ENCODE measurements at places on chromosomes 4 and X.

DNA sequence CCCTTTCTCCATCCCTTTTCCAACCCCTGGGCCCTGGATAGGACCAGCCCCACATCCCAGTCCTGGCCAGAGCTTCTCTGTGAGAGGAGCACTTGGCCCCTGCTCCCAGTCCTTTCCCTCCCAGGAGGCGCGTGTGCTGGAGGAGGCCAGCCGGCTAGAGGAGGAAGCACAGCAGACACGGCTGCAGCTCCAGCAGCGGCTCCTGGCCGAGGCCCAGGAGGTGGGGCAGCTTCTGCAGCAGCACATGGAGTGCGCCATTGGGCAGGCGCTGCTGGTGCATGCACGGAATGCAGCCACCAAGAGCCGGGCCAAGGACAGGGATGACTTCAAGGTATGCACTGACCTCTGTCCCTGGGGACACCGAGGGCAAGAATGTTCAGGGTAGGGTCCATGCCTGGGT lies 87.5 kb downstream of the EVC start:
- H3K36me3 ChIP-seq = no peaks in the 10 kb centered on the region
- DNase-seq = no peak
- H3K4me1 ChIP-seq = no peaks in the 10 kb centered on the region
- H3K27me3 ChIP-seq = no peaks in the 10 kb centered on the region
- no peak overlapping the region for H3K27ac ChIP-seq
- no peak overlapping the region for H3K4me3 ChIP-seq

GRCh38 chrX:150616179-150616862 lies 47.9 kb downstream of the MTM1 start:
- H3K27ac ChIP-seq = no peak overlapping the region
- H3K36me3 ChIP-seq = no peaks in the 10 kb centered on the region
- no peaks in the 10 kb centered on the region for H3K27me3 ChIP-seq
- no peaks in the 10 kb centered on the region for H3K4me1 ChIP-seq
- H3K4me3 ChIP-seq = no peak overlapping the region
- no peak for DNase-seq

GRCh38 chr4:40378619-40379018 lies 43.5 kb downstream of the CHRNA9 start:
- H3K4me3 ChIP-seq = no peak overlapping the region
- no peak overlapping the region for H3K27ac ChIP-seq
- no peaks in the 10 kb centered on the region for H3K36me3 ChIP-seq
- no peaks in the 10 kb centered on the region for H3K27me3 ChIP-seq

DNA sequence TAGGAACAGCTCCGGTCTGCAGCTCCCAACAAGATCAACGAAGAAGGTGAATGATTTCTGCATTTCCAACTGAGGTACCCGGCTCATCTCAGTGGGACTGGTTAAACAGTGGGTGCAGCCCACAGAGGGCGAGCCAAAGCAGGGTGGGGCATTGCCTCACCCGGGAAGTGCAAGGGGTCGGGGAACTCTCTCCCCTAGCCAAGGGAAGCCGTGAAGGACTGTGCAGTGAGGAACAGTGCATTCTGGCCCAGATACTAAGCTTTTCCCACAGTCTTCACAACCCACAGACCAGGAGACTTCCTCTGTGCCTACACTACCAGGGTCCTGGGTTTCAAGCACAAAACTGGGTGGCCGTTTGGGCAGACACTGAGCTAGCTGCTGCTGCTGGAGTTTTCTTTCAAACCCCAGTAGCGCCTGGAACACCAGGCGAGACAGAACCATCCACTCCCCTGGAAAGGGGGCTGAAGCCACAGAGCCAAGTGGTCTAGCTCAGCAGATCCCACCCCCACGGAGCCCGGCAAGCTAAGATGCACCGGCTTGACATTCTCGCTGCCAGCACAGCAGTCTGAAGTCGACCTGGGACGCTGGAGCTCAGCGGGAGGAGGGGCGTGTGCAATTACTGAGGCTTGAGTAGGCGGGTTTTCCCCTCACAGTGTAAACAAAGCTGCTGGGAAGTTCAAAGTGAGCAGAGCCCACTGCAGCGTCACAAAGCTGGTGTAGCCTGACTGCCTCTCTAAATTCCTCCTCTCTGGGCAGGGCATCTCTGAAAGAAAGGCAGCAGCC lies 84.6 kb downstream of the THOC2 start:
- H3K27me3 ChIP-seq = no peaks in the 10 kb centered on the region
- no peak overlapping the region for H3K27ac ChIP-seq
- H3K36me3 ChIP-seq = peaks cover 4% of the 10 kb centered on the region
- H3K4me3 ChIP-seq = no peak overlapping the region

DNA sequence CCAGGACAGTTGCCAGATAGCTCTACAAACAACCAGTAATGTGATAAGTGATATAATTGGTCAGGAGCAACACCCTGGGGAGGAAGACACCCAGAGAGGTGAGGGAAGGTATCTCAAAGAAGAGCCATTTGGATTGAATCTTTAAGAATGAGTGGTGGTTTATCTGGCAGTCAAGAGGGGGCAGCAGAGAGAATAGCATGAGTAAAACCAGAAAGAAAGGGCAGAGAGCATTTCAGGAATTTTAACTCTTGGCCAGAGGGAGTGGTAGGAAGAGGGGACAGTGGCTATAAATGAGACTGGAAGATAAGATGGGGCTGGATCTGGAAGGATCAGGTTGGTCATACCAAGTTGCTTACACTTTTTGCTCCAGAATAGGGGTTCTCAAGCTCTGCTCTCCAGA lies 5.9 kb upstream of the SEPTIN6 start:
- H3K36me3 ChIP-seq = no peaks in the 10 kb centered on the region
- peaks cover 11% of the 10 kb centered on the region for H3K4me1 ChIP-seq
- H3K4me3 ChIP-seq = no peak overlapping the region
- DNase-seq = no peak

DNA sequence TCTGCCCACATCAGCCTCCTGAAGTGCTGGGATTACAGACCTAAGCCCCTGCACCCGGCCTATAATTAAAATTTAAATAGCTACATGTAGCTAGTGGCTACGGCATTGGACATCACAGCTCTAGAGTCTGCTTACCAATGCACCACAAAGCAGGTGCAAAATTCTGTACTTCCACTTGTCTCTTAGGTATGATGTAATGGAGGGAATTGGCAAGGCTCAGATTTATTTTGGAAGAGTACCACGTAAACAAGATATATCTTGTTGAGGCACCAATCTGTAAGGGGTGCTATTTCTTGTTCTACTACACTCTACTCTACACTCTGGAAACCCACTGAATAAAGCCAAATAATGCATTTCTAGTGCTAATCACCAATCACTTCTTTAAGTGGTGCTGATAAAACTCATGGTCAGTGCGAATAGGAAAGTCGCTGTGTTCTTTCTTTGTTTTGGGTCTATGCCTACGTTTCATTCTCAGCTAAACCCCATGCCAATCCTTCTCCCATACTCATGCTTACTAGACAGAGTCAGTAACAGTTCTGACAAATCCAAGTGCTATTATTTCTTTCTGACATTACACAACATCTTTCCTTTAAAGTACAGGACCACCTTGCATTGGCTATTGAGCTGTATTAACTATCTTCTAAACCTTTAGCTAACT lies 92.3 kb downstream of the GC start:
- no peak overlapping the region for H3K27ac ChIP-seq
- H3K27me3 ChIP-seq = no peaks in the 10 kb centered on the region
- no peaks in the 10 kb centered on the region for H3K4me1 ChIP-seq

- H3K27me3 ChIP-seq = no peaks in the 10 kb centered on the region
- no peak overlapping the region for H3K4me3 ChIP-seq
- no peak overlapping the region for H3K27ac ChIP-seq
- no peaks in the 10 kb centered on the region for H3K4me1 ChIP-seq
These were observed 1230.3 kb upstream of the AGA start for GRCh38 chr4:178672512-178672911.

- H3K27ac ChIP-seq = no peak overlapping the region
- no peaks in the 10 kb centered on the region for H3K4me1 ChIP-seq
- no peak for DNase-seq
- no peak overlapping the region for H3K4me3 ChIP-seq
These were observed 53.7 kb upstream of the NFKB1 start for GRCh38 chr4:102447413-102447812.

DNA sequence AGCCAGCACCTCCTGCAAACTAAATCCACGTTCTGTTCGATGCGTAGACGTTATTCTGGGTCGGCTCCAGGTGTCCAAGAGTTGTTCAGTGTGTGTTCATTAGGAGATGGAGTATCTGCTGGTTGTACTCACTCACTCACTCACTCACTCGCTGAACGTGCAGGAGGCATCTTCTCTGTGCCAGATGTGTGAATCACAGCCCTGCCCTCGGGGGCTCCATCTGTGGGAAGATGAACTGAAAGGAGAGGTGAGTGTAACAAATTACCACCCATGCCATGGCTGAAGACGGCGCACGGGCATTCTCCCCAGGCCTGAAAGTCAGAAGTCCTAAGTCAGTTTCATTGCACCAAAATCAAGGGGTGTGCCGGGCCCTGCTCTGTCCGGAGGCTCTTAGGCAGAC lies 16.1 kb downstream of the NSG1 start:
- H3K4me3 ChIP-seq = no peak overlapping the region
- H3K27ac ChIP-seq = no peak overlapping the region
- H3K27me3 ChIP-seq = no peaks in the 10 kb centered on the region
- DNase-seq = no peak
- H3K4me1 ChIP-seq = no peaks in the 10 kb centered on the region

GRCh38 chrX:124518885-124519284 lies 172.5 kb downstream of the SH2D1A start:
- H3K27ac ChIP-seq = no peak overlapping the region
- no peaks in the 10 kb centered on the region for H3K27me3 ChIP-seq
- H3K4me3 ChIP-seq = no peak overlapping the region
- H3K4me1 ChIP-seq = no peaks in the 10 kb centered on the region
- no peak for DNase-seq

- no peak overlapping the region for H3K27ac ChIP-seq
- H3K27me3 ChIP-seq = no peaks in the 10 kb centered on the region
- no peak overlapping the region for H3K4me3 ChIP-seq
- H3K36me3 ChIP-seq = no peaks in the 10 kb centered on the region
These were observed 87.2 kb downstream of the IL13RA2 start for GRCh38 chrX:114930227-114930626.

- no peak for DNase-seq
- H3K4me3 ChIP-seq = no peak overlapping the region
- H3K27me3 ChIP-seq = no peaks in the 10 kb centered on the region
- H3K4me1 ChIP-seq = peaks cover 2% of the 10 kb centered on the region
- H3K27ac ChIP-seq = no peak overlapping the region
These were observed 28.7 kb downstream of the RHOH start for GRCh38 chr4:40225497-40225896.

DNA sequence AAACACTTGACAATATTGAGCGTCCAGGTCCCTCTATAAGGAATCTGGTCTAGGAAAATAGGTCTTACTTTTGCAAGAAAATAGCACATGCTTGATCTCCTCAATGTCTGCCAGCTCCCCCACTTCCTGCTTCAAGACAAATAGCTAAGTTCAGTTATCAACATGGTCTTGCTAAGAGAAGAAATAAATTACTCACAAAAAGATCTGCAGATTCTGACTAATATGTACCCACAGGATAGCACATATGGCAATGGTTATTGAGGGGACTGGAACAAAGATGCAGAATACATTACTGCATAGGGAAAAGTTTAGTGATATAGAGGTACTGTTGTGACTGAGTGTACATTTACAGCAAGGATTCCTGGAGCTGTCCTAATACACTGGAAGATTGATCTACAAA lies 457.5 kb upstream of the GRID2 start:
- no peak for DNase-seq
- no peaks in the 10 kb centered on the region for H3K4me1 ChIP-seq
- no peaks in the 10 kb centered on the region for H3K36me3 ChIP-seq
- H3K27ac ChIP-seq = no peak overlapping the region

DNA sequence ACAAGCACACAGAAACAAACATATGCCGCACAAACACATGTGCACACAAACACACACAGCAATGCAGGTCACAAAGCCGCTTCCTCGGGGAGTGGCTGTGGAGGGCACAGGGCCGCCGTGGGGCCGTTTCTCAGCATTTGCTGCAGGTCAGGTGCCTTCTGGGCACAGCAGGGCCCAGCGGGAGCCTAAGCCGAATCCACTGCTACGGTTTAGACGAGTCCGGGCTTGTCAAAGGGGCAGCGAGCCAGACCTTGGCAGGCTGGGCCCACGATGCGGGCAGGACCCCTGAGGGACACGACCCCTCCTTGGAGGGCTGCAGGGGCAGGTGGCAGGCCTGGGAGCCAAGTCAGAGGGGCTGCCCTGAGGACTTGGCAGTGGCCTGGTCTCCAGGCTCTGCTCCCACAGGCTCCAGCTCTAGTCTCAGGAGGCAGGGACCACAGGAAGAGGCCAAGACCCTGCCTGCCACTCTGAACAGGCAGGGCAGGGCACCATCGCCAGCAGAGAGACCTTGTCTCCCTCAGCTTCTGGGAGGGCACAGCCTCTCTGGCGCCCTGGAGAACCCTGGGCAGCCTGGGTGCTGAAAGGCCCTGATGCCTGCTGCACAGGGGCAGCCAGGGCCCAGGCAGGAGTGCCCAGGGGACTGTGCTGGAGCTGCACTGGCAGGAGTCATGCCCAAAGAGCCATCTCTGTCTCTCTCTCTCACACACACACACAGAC lies 5.5 kb upstream of the ATP2B3 start:
- H3K27me3 ChIP-seq = peaks cover 5% of the 10 kb centered on the region
- no peaks in the 10 kb centered on the region for H3K36me3 ChIP-seq
- H3K4me3 ChIP-seq = no peak overlapping the region
- no peak for DNase-seq

DNA sequence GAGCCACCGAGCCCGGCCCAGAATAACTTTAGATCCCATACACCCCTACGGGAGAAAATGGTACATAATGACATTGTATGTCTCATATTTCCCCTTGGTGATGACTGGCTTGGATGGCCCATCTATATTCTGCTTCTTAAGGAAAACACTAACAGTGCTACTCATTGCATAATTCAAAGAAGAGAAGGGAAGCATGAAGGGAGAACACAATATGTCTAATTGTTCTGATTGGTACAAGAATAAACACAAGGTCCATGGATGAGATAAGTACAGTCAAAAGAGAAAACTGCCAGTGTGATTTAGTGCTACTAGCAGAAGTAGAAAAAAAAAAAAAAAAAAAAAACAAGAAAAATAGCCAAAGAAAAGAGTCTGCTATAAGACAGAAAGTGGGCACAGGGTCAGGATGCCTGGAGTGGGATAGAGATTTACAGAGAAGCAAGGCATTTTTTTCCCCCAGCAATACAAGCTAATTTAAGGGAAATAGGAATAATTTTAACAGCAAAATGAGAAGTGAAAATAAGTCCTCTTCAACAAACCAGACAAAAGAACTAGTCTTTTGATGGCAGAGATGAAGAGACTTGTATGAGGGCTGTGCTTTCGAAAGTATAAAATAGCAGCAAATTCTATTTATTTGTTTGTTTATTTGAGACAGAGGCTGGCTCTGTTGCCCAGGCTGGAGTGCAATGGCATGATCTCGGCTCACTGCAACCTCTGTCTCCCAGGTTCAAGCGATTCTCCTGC lies 96.5 kb upstream of the MAP3K15 start:
- no peaks in the 10 kb centered on the region for H3K27me3 ChIP-seq
- no peak overlapping the region for H3K4me3 ChIP-seq
- no peak overlapping the region for H3K27ac ChIP-seq
